MM.1S (cell line): ENCODE measurements at places on chromosomes 12 and 14.
A peak's percentile ranks its signal among the peaks of the same experiment; 100 is the strongest.

DNA sequence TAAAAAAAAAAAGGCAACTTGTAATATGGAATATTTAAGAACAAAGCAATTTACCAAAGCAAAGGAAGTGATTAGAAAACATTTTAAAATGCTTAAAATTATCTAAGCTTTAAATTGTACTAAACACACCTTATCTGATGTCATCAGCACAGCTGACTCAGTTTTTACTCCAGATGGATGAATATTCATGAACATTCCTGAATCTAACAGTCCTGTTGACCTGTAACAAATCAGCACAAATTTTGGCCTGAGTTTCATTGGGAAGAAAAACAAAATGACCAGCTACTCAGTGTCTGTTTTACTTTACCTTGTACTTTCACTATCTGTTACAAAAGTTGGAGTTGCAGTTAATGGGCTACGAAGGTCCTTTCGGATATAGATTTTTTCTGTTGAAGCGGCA, 16.0 kb downstream of the NR2C1 start:
- no peak overlapping the region for H3K27ac ChIP-seq
- H3K27me3 ChIP-seq, result no peaks in the 10 kb centered on the region
- H3K4me1 ChIP-seq, result peaks cover 6% of the 10 kb centered on the region; the same call in 1 of the 2 replicates
- no peak for DNase-seq
- H3K36me3 ChIP-seq, result peaks cover 9% of the 10 kb centered on the region
- no peak overlapping the region for H3K4me3 ChIP-seq

DNA sequence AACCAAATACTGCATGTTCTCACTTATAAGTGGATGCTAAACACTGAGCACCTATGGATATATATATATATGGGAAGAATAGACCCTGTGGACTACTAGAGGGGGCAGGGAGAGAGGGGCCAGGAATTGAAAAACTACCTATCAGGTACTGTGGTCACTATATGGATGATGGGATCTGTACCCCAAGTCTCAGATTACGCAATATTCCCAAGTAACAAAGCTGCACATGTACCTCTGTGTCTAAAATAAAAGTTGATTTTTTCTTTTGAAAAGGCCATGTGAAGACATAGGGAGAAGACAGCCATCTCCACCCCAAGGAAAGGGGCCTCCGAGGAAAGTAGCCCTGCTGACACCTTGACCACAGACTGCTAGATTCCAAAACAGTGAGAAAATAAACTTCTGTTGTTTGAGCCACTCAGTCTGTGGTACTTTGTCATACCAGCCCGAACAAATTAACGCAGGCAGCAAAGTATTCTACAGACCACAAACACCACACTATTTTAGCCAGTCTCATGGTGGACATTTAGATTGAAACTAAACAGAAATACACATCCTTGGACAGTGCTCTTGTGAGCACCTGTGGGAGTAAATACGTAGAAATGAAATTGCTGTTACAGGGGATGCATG, 197.1 kb downstream of the EFCAB11 start:
- H3K27ac ChIP-seq, result no peak overlapping the region
- H3K36me3 ChIP-seq, result no peaks in the 10 kb centered on the region
- no peak for DNase-seq
- H3K27me3 ChIP-seq, result no peaks in the 10 kb centered on the region
- H3K4me3 ChIP-seq, result no peak overlapping the region
- no peaks in the 10 kb centered on the region for H3K4me1 ChIP-seq

DNA sequence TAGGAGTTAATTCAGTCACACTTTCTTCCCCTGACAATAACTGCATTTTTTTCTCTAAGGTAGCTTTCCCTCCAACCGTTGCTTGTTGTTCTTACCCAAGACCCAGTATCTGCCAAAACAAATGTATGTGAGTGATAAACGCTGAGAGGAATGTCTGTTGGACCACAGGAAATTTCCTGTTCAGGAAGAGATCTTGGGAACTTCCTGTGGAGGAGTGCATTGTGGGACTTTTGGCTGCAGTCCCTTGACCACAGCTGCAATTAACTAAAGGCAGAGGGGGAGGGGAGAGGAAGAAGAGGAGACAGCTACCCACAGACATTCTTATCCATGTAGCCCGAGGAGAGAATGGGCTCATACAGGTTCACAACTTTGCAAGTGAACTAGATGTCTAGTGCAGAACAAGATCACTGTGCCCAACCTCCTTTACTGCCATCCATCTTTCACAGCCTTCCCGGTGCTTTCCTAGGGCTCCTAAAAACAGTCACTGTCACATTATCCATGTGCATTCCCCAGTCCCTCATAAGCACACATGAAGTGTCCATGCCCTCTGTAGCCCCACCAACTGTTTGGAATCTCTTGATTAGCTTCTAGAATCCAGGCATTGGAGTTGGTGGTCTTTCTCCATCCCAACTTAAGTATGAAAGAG, 149.5 kb downstream of the ETV6 start:
- H3K4me3 ChIP-seq, result no peak overlapping the region
- no peak overlapping the region for H3K27ac ChIP-seq
- no peak for DNase-seq

GRCh38 chr12:46675736-46676135, 150.1 kb downstream of the SLC38A4 start:
- no peak overlapping the region for H3K4me3 ChIP-seq
- H3K27me3 ChIP-seq, result no peaks in the 10 kb centered on the region
- no peaks in the 10 kb centered on the region for H3K36me3 ChIP-seq
- no peak overlapping the region for H3K27ac ChIP-seq
- peak; percentile 57 for DNase-seq

DNA sequence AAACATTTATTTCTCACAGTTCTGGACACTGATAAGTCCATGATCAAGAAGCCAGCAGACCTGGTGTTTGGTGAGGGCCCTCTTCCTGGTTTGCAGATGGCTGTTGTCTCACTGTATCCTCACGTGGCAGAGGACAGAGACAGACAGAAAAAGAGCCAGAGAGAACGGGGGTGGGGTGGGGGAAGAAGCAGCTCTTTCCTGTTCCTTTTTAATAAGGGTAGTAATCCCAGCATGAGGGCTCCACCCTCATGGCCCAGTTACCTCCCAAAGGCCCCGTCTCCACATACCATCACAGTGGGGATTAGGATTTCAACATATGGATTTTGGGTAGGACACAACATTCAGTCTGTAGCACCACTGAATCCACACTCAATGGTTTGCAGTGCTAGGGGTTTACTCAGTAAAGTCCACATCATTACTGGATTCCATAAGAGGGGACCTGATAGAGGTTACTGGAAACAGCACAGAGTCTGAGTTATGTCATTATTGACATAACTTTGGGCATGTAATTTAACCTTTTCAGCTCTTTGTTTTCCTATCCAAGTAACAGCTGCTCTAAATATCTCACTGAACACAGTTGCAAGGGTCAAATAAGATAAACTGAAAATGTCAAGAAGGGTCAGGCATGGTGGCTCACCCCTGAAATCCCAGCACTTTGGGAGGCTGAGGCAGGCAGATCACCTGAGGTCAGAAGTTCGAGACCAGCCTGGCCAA, 53.2 kb downstream of the RPAP3 start:
- H3K27me3 ChIP-seq, result no peaks in the 10 kb centered on the region
- no peaks in the 10 kb centered on the region for H3K36me3 ChIP-seq

DNA sequence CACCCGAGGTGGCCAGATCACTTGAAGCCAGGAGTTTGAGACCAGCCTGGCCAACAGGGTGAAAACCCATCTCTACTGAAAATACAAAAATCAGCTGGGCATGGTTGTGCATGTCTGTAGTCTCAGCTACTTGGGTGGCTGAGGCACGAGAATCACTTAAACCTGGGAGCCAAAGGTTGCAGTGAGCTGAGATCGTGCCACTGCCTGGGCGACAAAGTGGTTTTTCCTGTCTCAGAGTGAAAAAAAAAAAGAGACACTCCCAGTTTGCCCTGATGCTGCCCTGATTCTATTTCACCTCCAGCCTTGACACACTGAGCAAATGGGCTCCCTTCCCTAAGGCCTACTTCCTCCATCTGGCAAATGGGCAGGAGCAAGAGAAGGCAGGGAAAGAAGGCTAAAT, 28.5 kb upstream of the PLEK2 start:
- no peak for DNase-seq
- H3K4me1 ChIP-seq, result peaks cover 17% of the 10 kb centered on the region
- H3K36me3 ChIP-seq, result no peaks in the 10 kb centered on the region
- H3K27ac ChIP-seq, result no peak overlapping the region
- H3K4me3 ChIP-seq, result no peak overlapping the region
- H3K27me3 ChIP-seq, result no peaks in the 10 kb centered on the region

- DNase-seq, result no peak
- no peaks in the 10 kb centered on the region for H3K27me3 ChIP-seq
- H3K36me3 ChIP-seq, result no peaks in the 10 kb centered on the region
- no peak overlapping the region for H3K27ac ChIP-seq
- H3K4me1 ChIP-seq, result peaks cover 22% of the 10 kb centered on the region
- no peak overlapping the region for H3K4me3 ChIP-seq
Measured at GRCh38 chr14:69675877-69676416, 64.6 kb downstream of the SUSD6 start.

- no peaks in the 10 kb centered on the region for H3K36me3 ChIP-seq
- no peaks in the 10 kb centered on the region for H3K4me1 ChIP-seq
- no peak overlapping the region for H3K4me3 ChIP-seq
- H3K27ac ChIP-seq, result no peak overlapping the region
Measured at GRCh38 chr12:90166671-90167070, 458.0 kb upstream of the ATP2B1 start.

GRCh38 chr14:35281341-35281740, 10.8 kb upstream of the PSMA6 start:
- H3K27me3 ChIP-seq, result no peaks in the 10 kb centered on the region
- peak overlapping the region; percentile 26; the same call in 1 of the 2 replicates for H3K27ac ChIP-seq
- peak; percentile 21 for DNase-seq
- peaks cover 17% of the 10 kb centered on the region for H3K4me1 ChIP-seq

DNA sequence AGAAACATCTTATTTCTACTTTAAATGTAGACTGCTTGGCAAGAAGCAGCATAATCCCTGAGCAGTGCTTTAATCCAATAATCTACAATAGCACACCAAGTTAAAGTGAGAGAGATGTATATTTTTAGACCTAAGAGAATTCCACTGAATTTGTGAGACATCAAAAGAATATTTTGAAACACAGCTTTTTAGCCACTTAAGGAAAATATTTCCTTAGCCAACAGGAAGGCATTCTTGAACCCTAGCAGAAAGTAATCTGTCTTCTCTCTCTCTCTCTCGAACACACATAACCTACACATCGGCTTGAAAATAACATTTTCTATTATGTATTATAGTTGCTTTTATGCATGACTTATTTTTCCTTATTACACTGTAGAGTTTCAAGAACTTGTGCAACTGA, 34.0 kb downstream of the KITLG start:
- H3K27me3 ChIP-seq, result no peaks in the 10 kb centered on the region
- no peak overlapping the region for H3K4me3 ChIP-seq
- no peak overlapping the region for H3K27ac ChIP-seq
- no peaks in the 10 kb centered on the region for H3K36me3 ChIP-seq
- H3K4me1 ChIP-seq, result no peaks in the 10 kb centered on the region

DNA sequence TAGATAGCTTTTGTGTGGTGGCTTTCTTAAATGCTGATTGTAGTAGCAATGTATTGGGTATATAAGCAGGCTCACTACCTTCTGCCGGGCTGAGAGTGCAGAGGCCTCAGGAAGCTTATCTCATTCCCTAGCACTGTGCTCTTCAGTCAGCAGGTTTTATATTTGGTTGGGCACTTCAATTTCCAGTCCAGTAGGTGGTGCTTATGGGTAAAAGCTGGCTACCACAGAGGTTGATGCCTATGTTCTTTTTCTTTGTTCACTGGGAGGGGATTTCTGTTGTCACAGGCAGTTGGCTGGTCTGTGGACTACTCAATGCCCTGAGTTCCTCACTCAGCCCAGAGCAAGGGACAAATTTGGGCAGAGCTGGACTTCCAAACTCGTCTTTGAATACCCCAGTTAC, 43.0 kb upstream of the GLIPR1 start:
- no peaks in the 10 kb centered on the region for H3K27me3 ChIP-seq
- H3K4me1 ChIP-seq, result no peaks in the 10 kb centered on the region
- no peak overlapping the region for H3K27ac ChIP-seq
- no peak overlapping the region for H3K4me3 ChIP-seq

DNA sequence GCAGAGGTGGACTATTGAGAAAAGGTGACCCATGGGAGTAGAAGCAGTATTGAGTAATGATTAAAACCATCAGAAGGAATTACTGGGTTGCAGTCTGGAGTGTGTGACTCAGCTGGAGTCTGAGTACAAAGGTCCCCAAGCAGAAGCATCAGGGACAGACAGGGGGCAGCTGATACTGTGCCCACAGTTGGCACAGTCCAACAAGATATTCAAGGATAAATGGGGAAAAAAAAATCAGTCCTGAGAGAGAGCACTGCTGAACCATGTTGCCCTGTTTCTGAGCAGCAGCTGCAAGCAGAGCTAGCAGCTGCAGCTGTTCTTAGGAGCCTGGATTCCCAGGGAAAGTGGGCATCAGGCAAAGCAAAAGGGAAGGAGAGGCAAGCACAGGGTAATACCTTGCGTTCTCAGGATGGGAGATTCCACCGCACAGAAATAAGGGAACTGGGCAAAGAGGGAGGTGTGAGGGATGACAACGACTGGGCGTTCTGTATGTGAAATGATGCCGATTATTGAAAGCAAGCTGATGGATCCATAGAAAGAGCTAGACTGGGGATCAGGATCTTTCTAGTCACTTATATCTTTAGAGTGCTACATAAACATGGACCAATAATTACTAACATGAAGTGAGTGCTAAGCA, 17.7 kb downstream of the NEUROD4 start:
- H3K27ac ChIP-seq, result no peak overlapping the region
- no peak overlapping the region for H3K4me3 ChIP-seq
- H3K4me1 ChIP-seq, result peaks cover 14% of the 10 kb centered on the region; the same call in 1 of the 2 replicates
- no peak for DNase-seq
- no peaks in the 10 kb centered on the region for H3K36me3 ChIP-seq

DNA sequence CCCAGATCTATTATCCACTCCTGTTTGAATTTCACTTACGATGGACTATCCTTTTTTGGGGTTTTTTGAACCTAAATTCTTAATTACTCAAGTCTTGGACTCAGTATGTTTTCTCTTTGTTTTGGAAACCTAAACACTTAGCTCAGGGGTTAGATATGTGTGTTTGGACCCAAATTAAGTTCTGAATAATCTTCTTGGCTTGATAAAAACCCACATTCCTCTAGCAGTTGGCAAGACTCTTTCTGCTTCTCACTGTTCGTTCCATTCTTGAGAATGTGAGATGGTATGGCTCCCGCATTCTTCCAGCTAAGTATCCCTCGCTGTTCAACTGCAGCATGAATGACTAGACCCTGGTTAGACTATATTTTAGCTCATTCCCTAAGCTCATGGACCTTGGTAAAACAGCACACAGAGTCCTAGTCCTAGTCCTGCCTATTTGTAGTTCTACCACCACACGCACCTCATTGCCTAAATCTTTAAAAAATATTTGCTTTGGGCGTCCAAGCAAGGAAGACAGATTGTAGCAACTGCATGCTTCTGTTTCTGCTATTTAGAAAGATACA, 860.0 kb downstream of the RPS29 start:
- H3K4me3 ChIP-seq, result no peak overlapping the region
- no peaks in the 10 kb centered on the region for H3K36me3 ChIP-seq
- no peaks in the 10 kb centered on the region for H3K27me3 ChIP-seq
- DNase-seq, result no peak

DNA sequence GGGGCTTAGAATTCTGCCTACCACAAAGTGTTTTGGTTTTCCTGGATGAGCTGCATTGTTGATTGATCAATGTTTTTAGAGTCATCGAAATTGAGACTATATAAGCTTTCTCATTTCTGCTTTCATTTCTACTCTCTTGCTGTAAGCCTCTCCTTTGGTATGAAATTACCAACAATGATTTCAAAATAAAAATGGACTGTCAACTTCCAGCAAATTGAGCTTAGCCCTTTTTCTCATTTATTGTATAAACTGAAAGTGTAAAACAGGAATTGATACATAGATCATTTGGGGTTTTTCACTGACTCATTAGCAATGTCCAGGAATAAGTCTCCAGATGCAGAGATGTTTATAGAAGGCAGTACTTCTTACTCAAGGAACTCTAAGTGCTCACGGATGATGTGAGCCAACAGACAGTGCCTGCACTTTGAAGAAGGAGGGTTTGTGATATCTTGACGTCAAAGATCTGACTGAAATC, 20.0 kb upstream of the PCNX1 start:
- peak overlapping the region; percentile 91 for H3K27ac ChIP-seq
- H3K4me3 ChIP-seq, result peak overlapping the region; percentile 47
- no peaks in the 10 kb centered on the region for H3K36me3 ChIP-seq
- peak; percentile 17 for DNase-seq
- peaks cover 34% of the 10 kb centered on the region for H3K4me1 ChIP-seq
